ENCODE measurements at places on chromosomes 4 and X.

DNA sequence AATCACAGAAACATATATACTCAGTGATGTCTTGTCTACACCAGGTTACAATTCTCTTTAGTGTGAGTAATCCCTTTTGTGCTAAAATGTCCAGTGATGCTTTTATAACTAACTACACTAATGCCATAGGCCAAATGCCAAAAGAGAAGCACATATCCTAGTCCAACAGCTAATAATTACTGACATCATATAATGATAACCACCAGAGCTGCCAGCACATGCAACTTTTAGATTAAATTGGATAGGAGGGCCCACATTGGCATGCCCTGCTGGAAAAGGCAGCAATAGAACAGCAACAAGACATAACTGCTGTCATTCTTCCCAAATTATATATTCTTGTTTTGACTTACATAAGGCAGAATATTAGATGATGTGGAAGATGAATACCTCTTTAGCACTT, 238.8 kb downstream of the KCNIP4 start:
- DNase-seq, result no peak

- DNase-seq, result no peak
These were observed 7.9 kb upstream of the PSAPL1 start for GRCh38 chr4:7442574-7443162.

- peak; percentile 93 for DNase-seq
These were observed at the start of gene JAKMIP1 for GRCh38 chr4:6200011-6200921. Gene JAKMIP1, minus strand, starts transcription at chr4:6200549. Its CDS starts 87,699 bp downstream, at chr4:6112850.

DNA sequence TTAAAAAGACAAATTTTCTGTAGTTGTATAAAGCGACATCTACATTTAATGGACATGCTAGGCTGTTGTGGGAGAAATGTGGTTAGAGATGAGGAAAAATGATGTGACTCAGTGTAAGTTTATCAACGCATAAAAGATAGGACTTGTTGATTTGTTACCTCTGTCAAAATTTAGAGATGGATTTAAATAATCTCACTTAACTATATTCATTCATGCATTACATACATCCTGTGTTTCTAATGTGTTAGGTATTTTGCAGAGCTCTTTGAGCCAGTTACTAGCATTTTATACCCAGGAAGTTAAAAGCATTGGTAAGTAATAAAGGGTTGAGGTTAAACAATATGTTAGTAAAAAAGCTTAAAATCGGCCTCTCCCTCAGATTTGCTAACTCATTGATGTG, 34.3 kb downstream of the METAP1 start:
- DNase-seq, result no peak

DNA sequence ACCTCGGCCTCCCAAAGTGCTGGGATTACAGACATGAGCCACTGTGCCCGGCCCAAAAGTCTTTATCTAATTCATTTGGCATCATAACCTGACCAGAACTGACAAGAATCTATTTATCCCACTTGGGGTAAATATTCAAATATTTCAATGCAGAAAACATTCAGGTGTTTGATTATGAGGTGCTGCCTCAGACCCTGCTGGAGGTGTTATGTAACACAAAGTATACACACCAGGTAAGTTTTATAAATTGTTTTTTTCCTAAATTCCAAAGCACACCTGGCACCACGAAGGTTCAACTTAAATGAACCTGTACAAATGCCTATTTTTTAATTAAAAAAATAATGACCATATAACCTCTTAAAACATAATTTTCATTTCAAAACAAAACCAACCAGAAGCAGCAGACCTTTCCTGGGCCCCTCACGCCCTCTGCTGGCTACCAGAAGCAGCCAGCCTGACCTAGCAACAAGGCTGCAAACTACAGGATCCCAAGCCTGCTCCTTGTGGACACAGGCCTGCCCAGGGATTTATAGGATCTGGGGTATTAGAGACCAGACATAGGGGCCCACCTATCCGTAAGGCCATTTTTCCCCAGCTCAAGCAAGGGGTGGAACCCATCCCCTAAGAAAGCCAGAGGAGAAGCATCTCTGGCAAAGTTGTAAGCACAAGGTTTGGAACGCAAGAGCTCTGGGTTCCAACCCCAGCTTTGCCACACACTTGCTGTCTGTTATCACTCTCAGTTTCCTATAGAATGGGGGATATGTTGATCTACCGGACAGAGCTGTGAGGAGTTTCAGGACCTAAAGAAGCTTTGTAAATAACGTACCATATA, 11.7 kb downstream of the OTUD5 start:
- DNase-seq, result peak; percentile 49

DNA sequence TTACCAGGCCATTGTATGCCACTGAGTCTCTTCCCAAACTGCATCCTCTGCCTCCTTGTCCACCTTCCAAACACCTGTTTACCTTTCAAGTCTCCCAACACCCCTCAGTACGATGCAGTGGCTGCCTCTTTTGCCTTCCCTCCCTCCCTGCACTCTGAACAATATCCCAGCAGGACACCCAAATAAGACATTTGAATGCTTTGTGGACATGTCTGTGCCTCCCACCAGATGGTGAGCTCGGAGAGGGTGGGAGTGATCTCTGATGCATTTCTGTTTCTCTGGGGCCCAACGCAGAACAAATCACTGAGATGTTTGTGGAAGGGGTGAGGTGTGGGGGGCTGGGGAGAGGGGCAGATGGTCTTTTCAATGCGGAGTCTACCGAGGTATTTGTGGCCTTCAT, 33.4 kb downstream of the PJA1 start:
- no peak for DNase-seq

DNA sequence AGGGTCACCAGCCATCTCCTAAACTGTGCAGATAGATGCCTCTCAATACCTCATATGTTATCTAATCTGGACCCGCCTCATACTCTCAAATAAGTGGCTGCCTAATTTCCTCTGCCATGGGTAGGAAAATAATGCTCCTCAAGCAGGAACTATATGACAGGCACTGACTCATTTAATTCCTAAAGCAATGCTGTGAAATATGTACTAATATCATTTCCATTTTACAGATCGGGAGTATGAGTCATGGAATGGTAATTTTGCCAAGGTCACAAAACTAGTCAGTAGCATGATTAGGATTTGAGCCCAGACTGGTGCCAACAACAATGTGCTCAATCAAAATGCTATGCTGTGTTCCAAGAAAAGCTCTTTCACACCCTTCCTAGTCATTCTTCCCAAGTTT, 3.0 kb upstream of the NXT2 start:
- no peak for DNase-seq

GRCh38 chr4:79201971-79202370, 123.9 kb downstream of the NAA11 start:
- no peak for DNase-seq

GRCh38 chr4:128831531-128832242, 22.2 kb downstream of the JADE1 start:
- DNase-seq, result no peak

- no peak for DNase-seq
These were observed 1039.2 kb upstream of the PABPC4L start for GRCh38 chr4:135240796-135241195.

DNA sequence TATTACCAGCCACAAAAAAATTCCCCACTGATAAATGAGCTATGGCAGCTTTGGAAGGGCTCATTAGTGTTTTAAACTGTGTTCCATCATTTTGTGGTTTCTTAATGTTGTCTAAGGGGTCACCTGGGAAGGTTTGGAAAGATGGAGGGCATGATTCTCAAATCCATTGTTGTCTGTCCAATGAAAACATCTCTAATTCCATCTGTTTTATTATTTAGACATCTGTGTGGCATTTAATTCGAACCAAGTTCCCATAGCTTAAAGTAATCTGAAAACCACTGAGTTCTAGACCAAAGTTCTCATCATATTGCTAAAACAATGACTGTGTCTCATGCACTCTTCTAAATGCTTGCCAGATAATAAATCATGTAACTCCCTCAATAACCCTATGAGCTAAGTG, 103.8 kb upstream of the PPP3CA start:
- no peak for DNase-seq

GRCh38 chr4:71262161-71262560, 76.7 kb upstream of the SLC4A4 start:
- no peak for DNase-seq

DNA sequence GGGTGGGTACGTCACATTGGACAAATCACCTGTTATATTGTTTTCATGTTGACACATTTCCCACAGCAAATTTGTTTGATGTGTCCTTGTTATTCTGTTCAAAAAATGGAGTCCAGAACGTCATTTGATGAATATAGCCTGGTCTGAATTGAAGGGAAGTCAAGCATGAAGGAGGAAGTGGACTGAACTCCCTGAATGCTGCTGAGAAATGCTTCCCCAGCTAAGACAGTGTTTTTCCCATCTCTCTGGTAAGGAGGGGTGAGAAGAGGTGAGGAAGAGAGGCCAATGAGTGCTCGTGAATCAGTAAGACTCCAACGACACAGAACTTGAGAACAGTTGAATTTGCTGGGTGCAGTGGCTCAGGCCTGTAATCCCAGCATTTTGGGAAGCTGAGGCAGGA, 127.4 kb downstream of the RBM47 start:
- no peak for DNase-seq

DNA sequence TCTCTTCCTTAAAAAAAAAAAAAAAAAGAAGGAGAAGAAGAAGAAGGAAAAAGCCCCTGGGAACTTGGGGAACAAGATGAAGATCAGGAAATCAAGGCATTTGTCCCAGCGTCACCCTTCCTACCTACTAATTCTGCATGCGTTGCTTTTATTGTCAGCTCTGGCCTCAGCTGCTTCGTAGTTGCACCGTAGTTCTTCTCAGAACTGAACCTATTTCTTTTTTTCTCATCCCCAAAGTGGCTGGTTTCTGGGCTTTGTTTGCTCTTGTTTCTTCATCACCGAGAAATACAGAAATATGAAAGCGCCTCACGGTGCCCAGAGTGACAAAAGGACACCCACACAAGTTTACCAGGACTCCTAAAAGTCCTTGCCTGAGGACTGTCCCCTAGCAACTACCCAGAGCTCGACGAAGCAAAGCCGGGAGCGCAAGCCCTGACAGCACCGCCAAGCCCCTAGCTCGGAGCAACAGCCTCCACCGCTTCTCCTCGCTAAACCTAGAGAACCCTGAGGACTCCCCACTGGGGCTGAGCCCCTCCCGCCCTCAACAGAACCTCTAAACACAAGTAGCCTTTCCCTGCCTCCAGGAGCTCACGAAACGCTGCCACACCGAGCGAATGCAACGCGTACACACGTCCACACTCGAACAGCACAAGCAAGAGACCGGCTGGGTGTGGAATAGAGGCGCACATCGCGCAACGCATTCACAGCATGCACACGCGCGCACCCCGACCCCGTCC, 710 bp downstream of the PRKG2 start:
- DNase-seq, result peak; percentile 56

DNA sequence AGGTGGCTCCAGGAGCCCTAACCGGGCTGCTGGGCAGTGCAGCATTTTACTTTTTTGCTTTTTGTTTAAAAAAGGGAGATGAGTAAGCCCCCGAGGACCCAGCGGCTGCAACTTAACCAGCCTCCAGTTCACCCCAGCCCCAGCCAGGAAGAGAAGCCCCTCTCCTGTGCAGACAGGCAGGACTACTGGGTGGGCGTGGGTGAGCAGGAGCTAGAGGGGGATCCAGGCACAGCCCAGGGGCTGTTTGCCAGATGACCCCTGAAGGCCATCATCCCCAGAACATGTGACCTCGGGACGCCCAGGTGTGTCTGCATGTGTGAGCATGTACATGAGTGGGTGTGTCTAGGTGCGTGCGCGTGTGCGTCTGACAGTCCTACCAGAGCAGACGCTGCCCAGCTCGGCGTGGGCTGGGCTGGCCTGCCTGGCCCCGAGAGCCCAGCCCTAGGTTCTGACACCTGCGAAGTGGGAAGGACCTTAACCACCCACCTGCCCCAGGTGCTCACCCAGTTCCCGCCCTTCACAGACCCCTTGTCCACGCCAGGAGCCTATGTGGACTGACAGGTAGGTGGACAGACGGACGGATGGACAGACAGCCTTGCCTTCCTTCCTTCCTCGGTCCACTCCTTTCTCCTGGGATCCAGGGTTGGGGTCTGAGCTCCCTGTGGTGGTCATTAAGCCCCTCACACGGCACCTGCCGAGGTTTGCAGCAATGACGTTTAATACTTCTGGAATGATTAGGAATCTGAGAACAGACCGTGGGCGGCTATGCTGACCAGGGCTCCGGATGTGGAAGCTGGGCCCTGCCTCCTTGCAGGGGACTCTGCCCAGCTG, 7.8 kb upstream of the HAUS3 start:
- no peak for DNase-seq

DNA sequence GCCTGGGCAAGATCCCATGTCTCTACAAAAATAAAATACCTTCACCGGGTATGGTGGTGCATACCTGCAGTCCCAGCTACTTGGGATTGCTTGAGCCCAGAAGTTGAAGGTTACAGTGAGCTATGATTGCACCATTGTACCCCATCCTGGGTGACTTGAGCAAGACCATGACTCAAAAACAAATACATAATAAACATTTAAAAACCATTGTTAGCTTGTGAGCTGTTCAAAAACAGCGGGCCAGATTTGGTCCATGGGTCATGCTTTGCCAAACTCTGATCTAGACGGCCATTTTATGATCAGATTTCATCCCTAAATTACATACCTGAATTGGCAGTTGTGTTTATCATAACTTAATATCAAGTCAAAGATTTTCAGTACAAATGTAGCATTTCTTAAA, 76.0 kb upstream of the GPM6B start:
- DNase-seq, result no peak

- no peak for DNase-seq
These were observed 50.4 kb upstream of the TBL1X start for GRCh38 chrX:9414416-9414815.

DNA sequence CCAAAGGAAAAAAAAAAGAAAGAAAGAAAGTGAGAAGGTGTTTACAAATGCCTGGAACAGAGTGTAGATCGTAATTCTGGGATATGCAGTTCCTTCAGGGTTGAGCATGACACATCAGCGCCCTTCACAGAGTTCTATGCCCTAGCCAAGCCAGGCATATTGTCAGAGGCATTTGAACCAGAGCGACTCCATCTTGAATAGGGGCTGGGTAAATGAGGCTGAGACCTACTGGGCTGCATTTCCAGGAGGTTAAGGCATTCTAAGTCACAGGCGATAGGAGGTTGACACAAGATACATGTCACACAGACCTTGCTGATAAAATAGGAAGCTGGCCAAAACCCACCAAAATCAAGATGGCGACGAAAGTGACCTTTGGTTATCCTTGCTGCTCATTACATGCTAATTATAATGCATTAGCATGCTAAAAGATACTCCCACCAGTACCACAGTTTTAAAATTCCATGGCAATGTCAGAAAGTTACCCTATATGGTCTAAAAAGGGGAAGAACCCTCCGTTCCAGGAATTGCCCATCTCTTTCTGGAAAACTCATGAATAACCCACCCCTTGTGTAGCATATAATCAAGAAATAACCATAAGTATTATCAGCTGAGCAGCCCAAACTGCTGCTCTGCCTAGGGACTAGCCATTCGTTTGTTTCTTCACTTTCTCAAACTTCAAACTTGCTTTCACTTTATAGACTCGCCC, 23.5 kb upstream of the LRBA start:
- DNase-seq, result no peak

DNA sequence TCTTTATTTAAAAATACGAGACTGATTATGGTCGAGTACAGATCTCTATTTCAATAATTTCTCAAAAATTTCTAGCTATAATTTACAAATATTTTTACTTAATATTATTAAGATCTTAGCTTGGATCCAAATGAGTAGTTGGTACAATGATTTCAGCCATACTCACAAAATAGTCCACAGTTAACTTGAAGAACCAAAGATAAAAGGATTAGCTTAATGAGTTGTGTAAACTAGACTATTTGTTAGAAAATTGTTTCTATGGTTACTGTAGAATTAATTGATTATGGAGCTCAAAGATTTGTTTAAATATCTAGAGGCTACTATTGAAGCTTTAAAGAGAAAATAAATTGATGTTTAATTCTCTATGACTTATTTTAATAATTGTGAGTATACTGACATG, 1.6 kb downstream of the UGT2B10 start:
- DNase-seq, result no peak

Data from WTC11 (cell line).